Muscle of arm (tissue), 14 donors: ENCODE measurements at places on chromosomes 4 and X. TPM values are rescaled to one million over a fixed set of nuclear protein-coding genes. Genes with fewer than 3 reads are reported as not detected.

Gene SLITRK4
- polyA plus RNA-seq, result 8.5 TPM

Gene HPGDS
- 9.4 TPM for polyA plus RNA-seq

Gene TKTL2
- polyA plus RNA-seq, result not detected

Gene GLRB
- polyA plus RNA-seq, result 6.9 TPM

Gene JADE3
- 6.3 TPM for polyA plus RNA-seq

Gene CYTL1
- polyA plus RNA-seq, result 15.0 TPM

DNA sequence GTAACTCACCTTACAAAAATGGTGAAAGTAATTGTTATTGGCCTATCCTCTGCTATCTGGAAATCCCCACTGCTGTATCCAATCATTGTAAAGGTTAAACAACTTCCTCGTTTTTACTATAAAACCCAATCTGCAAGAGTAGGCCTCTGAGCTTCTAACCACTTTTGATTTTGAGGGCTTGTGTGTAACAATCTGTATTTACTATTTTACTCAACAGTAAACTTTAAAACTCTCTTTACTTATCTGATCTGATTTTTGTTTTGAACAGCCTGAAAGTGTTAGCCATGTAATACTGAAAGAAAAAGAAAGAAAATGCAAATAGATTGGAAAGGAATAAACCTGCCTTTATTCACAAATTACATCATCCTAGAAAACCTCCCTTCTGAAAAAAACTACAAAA, 63.1 kb downstream of the SLC10A7 start:
- DNase-seq, result no peak

GRCh38 chr4:57122959-57123358, 12.8 kb upstream of the IGFBP7 start:
- DNase-seq, result no peak

- no peak for DNase-seq
Measured at GRCh38 chr4:26985873-26986272, 125.2 kb downstream of the STIM2 start.

GRCh38 chr4:176790398-176790797, 2.3 kb downstream of the VEGFC start:
- DNase-seq, result no peak

- no peak for DNase-seq
Measured at GRCh38 chr4:34193451-34194154, 2050.7 kb downstream of the ARAP2 start.

- DNase-seq, result peak; percentile 8
Measured at GRCh38 chrX:9465380-9466123, 694 bp downstream of the TBL1X start.

GRCh38 chr4:55545641-55546505, 836 bp downstream of the CLOCK start:
- DNase-seq, result peak; percentile 77

- DNase-seq, result no peak
Measured at GRCh38 chr4:128780688-128781087, 28.8 kb upstream of the JADE1 start.

DNA sequence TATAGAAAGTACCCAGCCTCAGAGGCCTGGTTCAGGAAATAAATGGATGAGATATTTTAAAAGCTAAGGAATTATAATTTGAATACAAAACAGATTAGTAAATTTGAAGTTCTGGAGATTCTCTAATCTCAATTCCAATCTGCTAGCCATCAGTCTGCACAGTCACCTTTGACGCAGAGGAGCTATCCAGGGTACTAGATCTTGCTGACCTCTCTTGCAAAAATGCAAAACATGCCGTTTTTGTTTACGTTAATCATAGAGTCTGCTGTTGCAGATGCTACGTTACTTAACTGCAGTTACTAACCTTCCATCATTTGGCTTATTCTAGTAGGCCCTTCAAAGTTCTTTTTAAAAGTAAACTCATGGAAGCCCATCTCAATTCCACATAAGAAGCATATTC, 10.4 kb downstream of the CCSER1 start:
- peak; percentile 4 for DNase-seq

GRCh38 chrX:30570505-30570904, 7.1 kb downstream of the TASL start:
- DNase-seq, result peak; percentile 21

DNA sequence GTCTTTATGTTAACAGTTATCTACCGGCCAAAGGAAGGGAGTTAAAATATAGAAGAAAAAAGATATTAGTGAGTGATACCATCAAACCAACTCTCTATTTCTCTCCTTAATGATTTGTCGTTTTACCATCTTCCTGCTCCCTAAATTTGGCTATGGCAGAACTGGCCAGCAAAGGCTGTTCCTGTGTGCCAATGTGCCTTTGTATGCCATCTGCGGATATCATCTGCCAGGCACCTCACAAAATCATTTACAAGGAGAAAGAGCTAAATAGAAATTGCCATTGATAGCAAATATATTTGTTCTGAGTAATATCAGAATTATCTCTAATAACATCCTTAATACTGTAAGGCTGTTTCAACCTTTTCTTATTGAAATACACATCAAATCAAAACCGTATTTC, 22.4 kb downstream of the GPM6A start:
- no peak for DNase-seq

- DNase-seq, result no peak
Measured at GRCh38 chr4:108359986-108360681, 191.4 kb upstream of the LEF1 start.

DNA sequence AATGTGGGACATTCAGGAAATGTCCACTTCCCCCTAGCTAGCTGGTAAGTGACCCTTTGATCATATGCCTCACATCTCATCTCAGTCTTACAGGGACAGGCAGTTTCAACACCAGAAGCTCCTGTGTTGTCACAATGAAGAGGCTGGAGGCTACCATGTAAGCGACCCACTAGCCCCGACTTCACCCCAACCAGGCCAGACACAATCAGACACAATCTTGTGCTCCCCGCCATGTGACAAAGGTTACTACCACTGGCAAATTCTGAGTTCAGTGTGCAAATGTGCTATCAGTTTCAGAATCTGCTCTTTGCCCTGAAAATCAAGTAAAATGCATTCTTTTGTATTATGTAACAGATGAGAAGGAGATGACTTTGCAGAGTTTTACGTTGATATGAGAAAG, 56.9 kb upstream of the STS start:
- no peak for DNase-seq

DNA sequence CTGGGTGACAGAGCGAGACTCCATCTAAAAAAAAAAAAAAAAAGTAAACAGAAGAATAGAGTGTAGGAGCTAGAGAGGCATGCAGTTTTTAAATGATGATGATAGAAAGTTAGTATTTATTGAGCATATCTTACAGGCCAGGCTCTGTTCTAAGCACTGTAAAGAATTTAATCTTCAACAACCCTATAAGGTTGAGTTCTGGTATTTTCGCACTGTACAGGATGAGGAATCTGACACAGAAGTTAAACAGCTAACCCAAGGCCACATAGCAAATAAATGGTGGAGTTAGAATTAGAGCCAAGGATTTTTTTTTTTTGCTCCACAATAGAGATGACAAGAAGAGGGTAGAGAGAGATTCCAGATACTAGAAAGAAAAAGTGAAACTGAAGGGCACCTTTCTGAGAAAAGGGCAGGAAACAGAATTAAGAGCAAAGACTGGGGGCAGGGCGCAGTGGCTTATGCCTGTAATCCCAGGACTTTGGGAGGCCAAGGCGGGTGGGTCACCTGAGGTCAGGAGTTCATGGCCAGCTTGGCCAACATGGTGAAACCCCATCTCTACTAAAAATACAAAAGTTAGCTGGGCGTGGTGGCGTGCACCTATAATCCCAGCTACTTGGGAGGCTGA, 56.1 kb downstream of the KLHL5 start:
- DNase-seq, result no peak

GRCh38 chrX:147226801-147227200, 412.3 kb upstream of the CXorf51A start:
- no peak for DNase-seq

DNA sequence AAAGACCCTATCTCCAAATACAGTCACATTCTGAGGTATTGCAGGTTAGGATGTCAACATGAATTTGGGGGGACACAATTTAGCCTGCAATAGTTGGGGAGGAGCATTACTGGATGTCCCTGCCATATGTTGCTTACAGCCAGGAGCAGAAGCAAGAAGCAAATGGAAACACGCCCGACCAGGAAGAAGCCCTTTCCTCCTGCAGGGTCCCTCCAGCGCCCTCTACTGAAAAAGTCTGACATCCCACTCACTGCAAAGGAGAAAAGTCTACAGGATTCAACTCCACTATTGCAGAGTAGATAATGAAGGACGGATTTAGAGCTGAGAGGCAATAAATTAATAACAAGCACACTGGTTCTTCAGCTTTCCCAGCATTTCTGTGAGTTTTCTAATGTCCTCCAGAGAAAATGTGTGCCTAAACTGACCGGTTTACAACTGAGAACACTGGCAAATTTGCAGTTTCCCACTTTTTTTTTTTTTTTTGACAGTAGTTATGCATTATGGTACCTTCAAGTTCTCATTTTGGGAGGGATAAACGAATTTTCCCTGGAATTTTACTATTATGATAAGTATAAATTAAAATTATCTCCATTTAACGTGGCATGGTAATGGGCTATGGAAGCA, 31.7 kb downstream of the COQ2 start:
- DNase-seq, result peak; percentile 41

DNA sequence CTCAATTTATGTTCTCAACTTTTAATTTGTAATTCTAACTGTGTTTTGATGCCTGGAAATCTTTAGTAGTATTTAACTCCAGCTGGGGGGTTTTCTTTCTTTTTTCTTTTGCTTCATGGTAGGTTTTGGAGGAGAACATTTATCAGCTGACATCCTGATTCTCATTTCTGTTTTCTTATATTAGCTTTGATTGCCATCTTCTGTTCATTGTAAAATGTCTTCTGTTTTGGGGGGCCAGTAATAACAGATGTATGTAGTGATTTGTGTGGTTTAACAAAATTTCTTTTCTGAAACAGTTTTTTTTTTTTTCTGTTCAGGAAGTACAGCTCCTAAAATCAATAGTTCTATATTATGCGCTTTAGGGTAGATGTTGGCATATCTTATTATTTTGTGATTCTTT, 182.2 kb downstream of the GABRB1 start:
- no peak for DNase-seq

DNA sequence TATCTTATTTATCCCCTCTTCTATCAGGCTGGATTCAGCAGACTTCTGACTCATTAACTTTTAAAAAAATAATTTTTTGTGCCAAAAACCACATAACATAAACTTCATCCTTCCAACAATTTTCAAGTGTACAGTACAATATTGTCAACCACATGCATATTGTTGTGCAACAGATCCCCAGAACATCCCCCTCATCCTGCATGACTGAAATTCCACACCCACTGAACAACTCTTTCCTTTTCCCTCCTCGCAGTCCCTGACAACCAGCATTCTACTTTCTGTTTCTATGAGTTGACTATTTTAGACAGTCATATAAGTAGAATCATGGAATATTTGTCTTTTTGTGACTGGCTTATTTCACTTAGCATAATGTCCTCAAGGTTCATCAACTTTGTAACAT, 2.2 kb upstream of the MID2 start:
- no peak for DNase-seq

DNA sequence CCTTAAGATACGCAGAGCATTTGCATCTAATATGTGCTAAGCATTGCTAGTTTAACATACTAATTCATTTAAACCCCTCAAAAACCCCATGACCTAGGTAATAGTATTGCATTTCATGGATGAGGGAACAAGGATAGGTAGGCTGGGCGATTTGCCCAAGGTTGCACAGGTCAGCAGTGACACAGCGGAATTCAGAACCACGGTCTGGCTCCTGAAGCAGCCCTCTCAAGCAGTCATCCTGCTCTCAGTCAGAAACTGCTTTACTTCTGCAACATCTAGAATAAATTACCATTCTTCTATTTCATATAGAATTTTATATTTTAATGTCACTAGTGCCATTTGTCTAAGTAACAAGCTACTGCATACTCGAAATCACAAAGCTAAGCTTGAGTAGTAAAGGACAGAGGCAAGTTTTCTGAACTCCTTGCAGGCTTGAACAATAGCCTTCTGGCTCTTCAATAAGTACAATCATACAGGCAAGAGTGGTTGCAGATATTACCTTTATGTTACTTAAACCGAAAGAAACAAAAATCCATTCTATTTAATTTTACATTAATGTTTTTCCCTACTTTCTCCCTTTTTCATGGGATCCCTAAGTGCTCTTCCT, 555 bp upstream of the SPP1 start:
- no peak for DNase-seq

GRCh38 chr4:59565836-59566235, 1634.3 kb upstream of the ADGRL3 start:
- no peak for DNase-seq

- DNase-seq, result no peak
Measured at GRCh38 chr4:93878566-93878965, 50.0 kb downstream of the ATOH1 start.

GRCh38 chr4:102757681-102758080, 3.1 kb downstream of the MANBA start:
- no peak for DNase-seq
